ENCODE measurements at places on chromosomes 5 and 9.

- DNase-seq = no peak
These were observed 1077.4 kb upstream of the ARRDC3 start for GRCh38 chr5:92460505-92460904.

GRCh38 chr5:65480306-65480865, 1.3 kb downstream of the ADAMTS6 start:
- peak; percentile 37 for DNase-seq

DNA sequence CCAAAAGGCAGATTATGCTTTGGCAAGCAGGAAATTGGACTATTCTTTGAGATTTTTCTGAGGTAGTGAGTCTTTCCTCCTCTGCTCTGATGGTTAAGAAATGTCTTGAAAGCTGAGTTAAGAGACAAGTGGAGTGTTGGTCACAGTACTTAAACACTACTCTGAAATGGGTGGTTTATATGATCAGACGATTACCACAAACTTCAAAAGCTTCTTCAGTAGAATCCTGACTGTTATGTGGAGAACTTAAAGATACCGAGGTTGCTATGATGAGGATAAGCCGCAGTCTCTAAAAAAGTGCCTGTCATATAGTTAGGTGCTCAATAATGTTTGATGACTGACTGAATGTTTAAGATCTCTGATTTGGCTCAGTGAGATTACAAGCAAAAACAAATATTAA, 24.3 kb downstream of the GCNT4 start:
- peak; percentile 15 for DNase-seq

GRCh38 chr5:72108202-72109061, 1.2 kb downstream of the MAP1B start:
- no peak for DNase-seq

DNA sequence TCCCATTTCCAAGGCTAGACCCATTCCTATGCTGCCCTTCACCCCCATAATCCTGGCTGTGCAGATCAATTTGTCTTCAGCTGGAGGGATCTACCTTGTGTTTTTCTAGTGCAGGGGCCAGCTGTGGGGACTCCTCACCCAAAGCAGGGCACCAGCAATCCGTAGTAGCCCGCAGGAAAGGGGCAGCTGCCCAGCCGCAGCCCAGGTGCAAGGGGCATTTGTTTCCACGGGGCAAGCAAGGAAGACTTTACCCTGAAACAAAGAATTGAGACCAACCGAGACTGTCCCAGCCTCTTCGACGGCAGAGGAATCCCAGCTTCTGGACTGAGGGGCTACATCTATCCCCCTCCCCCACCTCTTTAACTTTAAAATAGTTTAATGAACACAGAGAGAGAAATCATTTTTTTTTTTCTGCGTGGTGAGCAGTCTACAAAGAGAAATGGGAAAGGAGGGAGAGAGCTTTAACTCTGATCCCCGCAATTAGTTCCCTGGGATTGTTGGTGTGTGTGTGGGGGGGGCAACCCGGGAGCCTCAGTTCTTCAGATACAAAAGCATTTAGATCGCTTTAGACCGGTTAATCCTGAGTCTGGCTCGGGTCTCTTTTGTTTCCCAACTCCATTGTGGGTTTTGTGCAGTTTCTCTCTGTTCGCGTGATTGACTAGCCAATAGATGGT, 10.6 kb upstream of the LHX2 start:
- DNase-seq = no peak

DNA sequence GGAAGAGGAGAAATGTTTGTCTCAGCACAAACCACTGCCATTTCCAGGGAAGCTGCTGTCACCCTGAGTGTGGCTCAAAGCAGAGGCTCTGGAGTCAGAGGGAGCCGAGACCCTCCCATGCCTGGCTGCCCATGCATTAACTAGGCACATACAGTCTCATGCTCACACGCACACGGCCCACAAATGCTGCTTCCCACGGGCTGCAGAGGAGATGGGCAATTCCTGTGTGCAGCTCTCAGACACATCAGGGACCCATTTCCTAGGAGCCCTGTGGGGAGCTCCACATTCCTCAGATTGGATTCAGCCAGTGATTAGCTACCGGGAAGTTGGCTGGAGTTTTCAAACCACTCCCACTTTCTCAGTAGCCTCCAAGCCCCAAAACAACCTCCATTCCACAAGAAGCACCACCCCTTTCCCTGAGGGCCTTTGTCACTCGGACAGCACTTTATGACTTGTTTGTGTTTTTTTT, 9.1 kb upstream of the PTGES start:
- DNase-seq = no peak

DNA sequence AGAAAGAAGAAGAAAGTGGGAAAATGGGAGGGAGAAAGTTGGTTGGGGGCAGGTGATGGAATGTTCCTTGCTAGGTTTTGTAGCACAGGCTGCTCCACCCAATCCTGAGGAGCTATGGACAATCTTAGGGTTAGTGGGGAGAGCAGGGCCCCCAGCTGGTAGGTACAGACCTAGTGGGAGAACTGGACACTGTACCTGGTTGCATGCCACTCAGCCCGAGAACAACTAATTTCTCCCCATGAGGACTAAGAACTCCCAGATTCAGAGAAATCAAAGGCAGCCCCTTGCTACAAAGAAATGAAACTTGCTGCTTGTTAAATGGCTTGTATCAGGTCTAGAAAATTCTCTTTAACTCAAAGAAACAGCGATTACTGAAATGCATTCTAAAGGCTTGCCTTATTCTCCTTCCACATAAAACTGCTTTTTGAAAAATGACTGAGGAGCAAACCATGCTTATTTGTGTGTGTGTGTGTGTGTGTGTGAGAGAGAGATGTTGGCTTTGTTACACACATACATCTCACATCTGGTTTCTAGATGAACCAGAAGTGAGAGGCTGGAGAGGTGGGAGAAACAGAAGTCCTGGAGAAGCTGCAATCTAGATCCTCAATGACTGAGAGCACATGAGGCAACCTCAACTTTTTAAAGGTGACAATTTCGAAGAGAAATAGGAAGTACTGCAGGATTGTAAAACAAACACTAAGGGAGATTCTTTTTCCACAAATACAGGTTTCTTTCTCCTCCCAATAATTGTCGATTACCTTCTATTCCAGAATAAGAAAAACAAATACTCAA, 28.9 kb downstream of the FYB1 start:
- no peak for DNase-seq

GRCh38 chr5:66860199-66860975, 264.2 kb downstream of the MAST4 start:
- DNase-seq = no peak

- peak; percentile 39 for DNase-seq
These were observed 28.8 kb downstream of the TMEM174 start for GRCh38 chr5:73201547-73202513.

GRCh38 chr5:83589786-83590185, 118.2 kb downstream of the VCAN start:
- DNase-seq = no peak

DNA sequence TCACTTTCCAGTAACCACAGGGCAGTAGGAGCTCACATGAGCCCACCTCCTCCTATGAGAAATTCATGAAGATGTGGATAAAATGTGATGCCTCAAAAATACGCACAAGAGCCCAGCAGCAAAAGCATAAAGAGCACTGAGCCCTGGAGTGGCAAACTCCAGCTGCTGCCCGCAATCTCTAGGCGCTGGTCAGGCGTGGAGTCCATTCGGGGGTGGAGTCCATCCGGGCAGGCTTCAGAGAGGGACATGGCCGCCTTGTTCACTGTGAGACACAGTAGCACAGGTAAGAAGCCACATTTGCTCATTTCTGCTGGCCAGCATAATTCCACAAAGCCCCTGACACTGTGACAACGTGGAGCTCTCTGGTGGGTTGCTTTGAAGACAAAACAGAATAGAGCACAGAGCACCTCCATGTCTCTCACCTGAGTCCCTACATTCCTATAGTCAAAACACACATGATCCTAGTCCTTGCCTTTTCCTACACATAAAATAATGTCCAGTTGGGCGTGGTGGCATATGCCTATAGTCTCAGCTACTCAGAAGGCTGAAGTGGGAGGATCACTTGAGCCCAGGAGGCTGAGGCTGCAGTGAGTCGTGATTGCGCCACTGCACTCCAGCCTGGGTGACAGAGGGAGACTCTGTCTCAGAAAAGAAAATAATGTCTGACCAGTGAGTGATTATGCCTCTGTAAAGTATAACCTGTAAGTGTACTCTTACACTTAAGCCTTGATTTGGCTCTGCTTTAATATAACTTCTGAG, 365.2 kb downstream of the GADD45G start:
- no peak for DNase-seq

DNA sequence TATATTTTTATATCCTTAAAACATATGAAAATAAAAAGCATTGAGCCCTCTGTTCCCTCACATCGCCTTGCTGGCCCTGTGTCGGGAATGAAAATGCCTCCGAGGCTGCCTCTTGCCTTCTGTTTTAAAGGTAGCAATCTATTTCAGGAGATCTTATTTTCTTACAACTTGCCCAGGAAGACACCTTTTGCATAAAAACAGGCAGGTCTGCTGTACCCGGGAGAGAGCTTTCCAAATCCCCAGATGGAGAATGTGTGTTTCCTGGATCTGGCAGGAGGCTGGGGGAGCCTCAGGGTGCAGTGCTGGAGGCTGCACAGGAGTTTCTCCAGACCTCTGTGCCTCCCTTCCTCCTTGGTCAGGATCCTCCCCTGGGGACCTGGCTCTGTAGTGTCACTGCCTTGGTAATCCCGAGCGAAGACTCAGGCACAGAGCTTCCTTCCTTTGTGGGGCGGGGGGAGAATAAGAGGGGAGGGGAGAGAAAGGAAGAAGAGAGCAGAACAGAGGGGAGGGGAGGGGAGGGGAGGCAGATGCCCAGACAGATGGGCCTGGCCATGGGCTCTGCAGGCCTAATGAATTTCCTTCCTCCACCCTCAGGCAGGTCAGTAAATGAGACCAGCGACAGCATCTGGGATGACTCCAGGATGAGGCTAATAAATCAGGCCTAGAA, 104.0 kb upstream of the BOD1 start:
- no peak for DNase-seq

GRCh38 chr9:98989036-98990000, 45.6 kb downstream of the COL15A1 start:
- DNase-seq = no peak

GRCh38 chr5:30752015-30752414, 441.5 kb upstream of the CDH6 start:
- no peak for DNase-seq

DNA sequence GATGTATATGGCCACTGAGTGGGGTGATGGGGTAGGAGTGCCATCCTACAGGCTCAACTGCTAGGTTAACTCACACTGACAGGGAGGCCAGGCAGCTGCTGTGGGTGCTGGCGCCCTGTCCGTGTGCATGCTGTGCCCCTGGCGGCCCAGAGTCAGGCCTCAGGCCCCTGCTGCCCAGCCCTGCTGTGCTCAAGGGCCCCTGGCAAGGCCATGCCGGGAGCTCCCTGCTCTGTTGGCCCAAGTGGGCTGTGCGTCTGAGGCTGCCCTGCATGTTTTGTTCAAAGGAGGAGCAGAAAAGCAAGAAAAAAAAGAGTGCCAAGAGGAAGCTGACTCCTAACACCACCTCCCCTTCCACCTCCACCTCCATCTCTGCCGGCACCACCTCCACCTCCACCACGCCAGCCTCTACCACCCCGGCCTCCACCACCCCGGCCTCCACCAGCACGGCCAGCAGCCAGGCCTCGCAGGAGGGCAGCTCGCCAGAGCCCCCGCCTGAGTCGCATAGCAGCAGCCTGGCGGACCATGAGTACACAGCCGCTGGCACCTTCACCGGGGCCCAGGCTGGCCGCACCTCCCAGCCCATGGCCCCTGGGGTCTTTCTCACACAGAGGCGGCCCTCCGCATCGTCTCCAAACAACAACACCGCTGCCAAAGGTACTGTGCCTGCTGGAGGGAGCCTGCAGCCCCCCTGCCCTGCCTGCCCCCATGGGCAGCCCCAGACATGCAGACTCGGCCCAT, 100.1 kb downstream of the PHF2 start:
- no peak for DNase-seq

DNA sequence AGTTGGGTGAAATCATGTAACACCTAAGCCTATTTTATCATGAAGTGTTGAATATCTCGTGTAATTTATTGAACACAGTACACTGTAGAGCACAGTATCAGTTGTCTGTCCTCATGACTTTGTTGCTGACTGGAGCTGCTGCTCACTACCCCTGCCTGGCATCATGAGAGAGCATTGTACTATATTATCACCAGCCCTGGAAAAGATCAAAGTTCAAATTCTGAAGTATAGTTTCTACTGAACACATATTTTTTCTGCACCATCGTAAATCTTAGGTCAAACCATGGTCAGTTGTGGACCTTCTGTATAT, 169.3 kb upstream of the RAI14 start:
- no peak for DNase-seq

GRCh38 chr9:12955510-12956163, 180.8 kb downstream of the LURAP1L start:
- DNase-seq = no peak

DNA sequence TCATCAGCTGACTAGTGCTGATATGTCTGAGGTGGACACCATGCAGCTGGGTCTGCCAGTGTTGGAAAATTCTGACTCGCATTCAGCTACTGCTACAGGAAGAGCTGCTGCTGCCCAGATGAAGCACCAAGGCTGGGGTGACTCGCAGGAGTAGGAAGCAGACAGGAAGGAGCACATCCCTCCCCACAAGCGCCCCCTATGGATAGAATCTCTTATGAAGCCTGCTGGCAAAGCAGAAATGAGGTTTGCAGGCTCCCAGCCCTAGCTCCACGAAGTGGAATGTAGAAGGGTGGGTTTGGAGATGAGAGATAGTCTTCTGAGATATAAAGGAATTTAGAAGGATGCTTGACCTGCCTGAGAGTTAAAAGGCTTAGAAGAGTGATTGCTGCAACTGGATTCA, 443.0 kb downstream of the ACTL7B start:
- no peak for DNase-seq
